BE2C (cell line): ENCODE measurements at places on chromosomes 3 and 15.

- DNase-seq = no peak
Measured at GRCh38 chr3:50242381-50242770, 6.4 kb downstream of the GNAI2 start.

GRCh38 chr3:55203546-55203945 is 275.7 kb upstream of the LRTM1 start:
- no peak for DNase-seq

GRCh38 chr3:171822431-171823106 is 12.3 kb upstream of the PLD1 start:
- DNase-seq = no peak

DNA sequence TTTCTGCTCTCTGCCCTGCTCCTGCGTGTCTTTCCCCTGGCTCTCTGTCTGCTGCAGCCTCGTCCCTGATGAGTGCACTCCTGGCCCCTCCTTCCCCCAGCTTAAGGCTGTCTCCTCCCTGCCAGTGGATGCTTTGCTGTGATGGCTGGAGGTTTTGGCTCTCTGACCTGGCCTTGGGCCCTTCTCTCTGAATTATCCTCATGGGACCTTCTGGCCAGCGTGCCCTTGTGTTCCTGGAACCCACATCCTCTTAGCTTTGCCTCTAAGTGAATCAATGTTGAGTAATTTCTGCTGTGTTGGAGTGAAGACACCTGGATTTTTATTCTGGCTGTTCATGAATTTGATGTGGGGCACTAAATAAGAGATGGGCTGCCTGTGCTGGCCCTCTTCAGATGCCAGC is 9.8 kb upstream of the TNFAIP8L3 start:
- no peak for DNase-seq

GRCh38 chr15:97729270-97729669 is 231.2 kb upstream of the ARRDC4 start:
- DNase-seq = no peak

DNA sequence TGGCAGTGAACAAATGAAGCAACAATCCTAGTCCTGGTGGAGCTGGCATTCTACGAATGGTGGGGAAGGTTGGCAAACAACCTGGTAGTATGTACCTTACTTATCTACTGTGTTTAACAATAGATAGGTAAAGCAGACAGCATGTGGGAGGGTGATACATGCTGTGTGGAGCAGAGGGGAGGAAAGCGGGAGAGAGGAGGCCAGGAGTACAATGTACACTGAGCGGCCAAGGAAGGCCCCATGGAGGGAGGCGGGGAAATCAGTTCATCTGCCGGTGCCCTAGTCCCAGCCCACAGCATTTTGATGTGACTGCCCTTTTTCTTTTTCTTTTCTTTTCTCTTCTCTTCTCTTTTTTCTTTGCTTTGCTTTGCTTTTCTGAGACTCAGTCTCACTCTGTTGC is 5.3 kb upstream of the RHCG start:
- DNase-seq = no peak

DNA sequence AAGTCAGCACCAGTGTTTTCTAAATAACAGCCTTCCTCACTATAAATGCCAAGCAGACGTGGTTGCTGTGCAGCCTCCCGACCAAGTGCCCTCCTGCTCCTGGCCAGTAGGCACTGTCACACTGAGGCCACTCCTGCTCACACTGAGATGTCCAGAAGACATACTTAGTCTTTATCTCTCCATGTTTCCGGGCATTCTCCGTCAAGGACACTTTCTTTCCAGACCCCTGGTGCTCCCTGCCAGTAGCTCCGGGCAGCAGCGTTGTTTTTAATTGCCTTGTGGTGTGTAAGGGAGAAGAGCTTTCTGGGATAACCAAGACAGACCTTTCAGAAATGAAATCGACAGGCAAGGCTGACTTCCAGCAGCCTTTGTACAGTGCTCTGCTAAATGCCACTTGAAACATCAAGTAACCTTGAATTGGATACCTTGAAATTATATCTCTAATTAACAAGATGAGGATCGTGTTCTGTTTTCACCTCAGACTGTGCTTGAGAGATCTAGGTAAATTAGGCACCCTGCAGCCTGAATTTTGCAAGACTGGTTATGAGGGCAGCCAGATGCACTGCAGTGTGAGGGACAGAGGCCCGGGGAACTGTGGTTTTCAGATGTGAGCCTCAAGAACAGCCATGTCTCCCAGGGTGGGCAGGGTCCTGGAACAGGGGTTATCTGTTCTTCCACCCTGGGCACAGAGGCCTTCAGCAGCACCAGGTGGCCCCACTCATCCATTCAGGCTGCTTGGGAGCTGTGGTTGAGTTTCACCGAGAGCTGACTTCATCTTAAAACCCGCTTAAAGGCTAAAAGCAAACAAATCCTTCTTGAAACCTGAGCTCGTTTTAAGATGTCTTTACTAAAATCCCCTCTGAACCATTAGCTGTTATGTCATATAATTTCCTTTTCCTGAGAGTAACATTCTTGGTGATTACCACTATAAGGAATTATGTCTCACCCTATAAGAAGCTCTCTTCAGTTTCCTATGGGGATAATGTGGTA is 105.5 kb upstream of the IL12A start:
- peak; percentile 76 for DNase-seq

DNA sequence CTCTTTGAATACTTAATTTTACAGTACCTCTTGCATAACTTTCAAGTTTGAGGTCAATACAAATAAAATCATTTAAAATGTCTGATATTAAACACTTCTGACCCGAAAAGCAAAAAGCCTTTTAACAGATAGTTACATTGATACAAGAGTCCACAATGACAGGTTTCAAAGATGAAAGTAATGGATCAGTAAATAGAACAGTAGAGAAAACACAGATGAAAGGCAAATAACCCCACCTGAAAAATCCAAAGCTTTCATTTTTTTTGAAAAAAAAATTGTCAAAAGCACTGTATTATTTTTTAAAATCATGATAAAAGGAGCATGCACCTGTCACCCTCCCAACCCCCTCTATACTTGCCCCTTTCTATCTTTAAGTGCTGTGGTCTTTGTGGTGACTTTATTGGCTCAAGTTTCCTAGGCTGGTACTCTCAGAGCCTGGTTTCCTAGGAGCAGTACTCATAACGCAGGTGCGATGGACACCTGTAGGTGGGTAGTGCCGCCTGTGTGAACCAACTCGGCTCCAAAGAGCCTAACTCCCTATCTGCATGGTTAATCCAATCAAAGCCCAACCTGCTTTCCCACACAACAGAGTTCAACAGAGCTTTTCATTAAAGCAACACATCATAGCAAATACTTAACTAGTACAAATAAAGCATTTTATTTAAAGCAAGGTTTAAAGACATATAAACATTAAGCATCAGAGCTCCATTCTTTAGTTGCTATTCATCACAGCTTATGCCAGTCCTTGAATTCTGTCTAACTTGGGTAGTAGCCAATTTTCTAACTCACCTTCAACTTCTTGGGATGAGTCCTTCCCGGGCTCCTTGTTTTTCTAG is 32.2 kb downstream of the LIPC start:
- DNase-seq = no peak

GRCh38 chr15:64877435-64877834 is 34.3 kb upstream of the ANKDD1A start:
- no peak for DNase-seq

GRCh38 chr3:107263269-107264021 is 113.8 kb upstream of the CCDC54 start:
- DNase-seq = no peak

DNA sequence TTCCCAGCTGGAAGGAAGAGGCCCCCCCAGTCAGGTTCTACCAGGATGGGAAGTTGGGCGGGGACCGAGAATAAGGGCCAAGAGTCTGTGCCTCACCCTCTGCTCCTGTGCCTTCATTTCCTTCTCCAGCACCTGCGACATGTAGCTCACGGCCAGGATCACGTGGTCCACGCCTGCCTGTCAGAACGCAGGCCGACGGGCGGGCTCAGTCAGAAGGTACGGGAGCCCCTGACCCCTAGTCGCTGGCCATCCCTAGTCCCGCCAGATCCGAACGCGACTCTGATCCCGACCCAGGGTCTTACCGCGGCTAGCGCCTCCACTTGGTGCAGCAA is 489 bp downstream of the GMPPB start:
- peak; percentile 39 for DNase-seq

- DNase-seq = no peak
Measured at GRCh38 chr3:181824961-181825360, 113.2 kb downstream of the SOX2 start.

DNA sequence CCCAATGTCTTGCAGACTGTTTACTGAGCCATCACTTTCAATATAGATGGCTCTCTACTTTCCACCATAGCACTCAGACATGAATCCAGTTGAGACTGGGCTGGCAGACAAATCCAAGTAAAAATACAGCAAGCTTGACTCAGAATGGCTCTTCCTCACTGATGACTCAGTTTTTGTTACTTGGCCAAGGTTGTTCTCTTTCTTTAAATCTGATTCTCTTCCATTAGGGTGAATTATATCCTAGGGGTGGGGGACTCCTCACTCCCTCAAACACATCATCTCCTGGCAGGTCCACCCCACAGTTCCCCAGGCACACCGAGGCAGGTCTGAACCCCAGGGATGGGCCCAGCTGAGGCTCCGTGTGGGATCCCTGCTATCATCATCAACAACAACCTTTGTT is 157.9 kb downstream of the MEX3B start:
- DNase-seq = no peak

DNA sequence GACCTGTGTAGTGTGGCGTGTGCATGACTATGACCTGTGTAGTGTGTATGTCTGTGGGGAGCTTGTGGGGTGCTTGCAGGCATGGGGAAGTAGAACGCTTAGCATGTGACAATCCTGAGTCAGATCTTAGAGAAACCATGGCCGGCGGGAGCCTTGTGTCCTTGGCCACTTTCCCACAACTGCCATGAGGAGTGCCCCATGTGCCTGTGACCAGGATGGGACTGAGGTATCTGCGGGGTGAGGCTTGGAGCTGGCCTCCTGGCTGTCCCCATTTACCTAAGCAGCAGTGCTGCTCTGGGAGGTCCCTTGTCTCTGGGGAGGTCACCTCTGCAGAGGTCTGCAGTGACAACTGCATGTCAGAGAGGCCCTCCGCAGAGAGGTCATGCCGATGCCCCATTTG is 23.6 kb downstream of the TRPM1 start:
- no peak for DNase-seq

- no peak for DNase-seq
Measured at GRCh38 chr15:73965758-73966113, 26.4 kb downstream of the STOML1 start.

DNA sequence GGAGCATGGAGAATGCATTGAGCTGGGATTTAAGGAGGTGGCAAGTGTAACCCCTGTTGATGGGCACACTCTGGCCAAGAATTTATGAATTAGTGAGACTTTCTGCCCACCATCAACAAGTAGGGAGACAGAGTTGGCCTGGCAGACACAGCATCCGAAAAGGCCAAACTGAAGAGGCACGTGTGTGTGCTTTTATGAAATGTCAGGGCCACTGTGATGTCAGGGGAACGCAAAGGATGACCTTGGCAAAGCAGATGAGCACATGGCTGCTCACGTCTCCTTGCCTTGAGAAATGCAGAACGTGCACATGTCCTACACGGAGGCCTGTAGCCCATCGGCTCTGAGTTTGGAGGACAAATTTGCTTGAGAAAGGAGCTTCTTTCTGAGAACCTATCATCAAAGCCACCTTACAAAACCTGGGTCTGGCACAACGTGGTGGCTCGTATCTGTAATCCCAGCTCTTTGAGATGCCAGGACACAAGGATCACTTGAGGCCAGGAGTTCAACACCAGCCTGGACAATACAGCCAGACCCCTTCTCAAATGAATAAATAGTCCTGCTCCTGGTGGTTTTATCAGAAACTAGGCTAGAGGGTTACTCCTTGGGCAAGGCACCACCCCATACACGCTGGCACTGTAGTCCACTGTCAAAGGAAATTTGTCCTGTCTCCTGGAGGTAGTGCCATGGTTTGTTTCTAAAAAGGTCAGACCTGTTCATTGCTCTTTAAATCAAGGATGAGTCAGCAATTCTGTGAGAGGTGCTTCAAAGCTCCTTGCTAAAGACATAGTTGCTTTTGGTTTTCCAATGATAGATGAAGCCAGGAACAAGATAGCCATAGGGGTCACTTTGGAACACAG is 941 bp upstream of the SH3BP5 start:
- DNase-seq = no peak

GRCh38 chr3:9161298-9161697 is 88.1 kb downstream of the SRGAP3 start:
- DNase-seq = no peak

GRCh38 chr3:184176377-184177330 is 2.0 kb downstream of the AP2M1 start:
- peak; percentile 83 for DNase-seq

GRCh38 chr3:168612671-168613070 is 516.9 kb upstream of the GOLIM4 start:
- no peak for DNase-seq

DNA sequence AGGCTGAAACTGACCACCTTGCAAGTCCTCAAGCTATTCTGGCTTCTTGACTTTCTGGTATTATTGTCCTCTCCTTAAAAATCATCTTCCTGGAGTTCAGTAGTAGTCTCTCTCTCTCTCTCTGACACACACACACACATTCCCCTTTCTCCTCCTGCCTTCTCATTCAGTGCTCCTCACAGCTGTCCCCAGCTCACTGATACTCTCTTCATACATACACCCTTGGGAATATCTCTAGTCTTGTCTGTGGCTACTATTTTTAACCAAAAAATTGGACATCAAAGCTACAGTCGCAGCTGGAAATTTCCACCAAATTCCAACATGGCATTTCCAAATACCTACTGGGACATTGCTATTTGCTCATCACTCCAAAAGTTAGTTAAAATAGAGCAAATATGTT is 178.9 kb downstream of the ECT2 start:
- DNase-seq = no peak

DNA sequence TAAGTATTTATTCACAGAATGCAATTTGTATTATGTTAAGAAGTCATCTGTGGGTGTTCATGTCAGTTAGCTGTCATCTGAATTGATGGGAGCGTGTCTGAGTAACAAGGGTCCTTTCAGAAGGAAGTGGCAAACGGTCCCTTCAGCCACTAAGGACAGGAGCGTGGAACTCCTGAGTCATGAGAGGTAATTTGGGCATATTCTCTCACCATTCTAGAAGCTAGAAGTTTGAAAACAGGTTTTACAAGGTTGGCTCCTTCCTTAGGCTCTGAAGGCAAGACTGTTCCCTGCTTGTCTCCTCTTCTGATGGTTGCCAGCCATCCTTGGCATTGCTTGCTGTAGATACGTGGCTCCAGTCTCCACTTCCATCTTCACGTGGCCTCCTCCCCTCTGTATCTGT is 19.7 kb downstream of the ABHD2 start:
- no peak for DNase-seq

- no peak for DNase-seq
Measured at GRCh38 chr15:63480441-63480821, 24.0 kb upstream of the USP3 start.

DNA sequence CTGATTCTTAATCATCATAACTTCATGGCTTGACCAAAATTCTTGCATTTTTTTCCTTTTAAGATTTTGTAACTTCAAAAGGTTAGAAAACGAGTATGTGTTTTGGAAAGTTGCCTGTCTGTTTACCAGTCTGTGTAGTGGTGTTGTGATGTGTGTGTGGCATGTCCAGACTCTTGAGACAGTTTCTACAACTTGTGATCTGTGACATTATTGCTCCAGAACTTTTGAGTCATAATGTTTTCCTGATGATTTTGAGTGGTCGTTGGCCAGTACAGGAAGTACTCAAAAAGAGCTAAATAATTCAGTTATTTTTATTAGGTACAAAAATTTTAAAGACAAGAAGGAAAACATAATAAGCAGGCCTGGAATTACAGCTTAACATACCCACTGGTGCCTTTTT is 229.0 kb upstream of the C2CD4B start:
- DNase-seq = no peak

GRCh38 chr3:121431726-121432517 is 113.9 kb downstream of the POLQ start:
- no peak for DNase-seq

- DNase-seq = no peak
Measured at GRCh38 chr3:195732940-195733339, 12.2 kb downstream of the MUC20 start.

- no peak for DNase-seq
Measured at GRCh38 chr3:187570776-187571175, 99.4 kb downstream of the SST start.
